ENCODE measurements at places on chromosomes 11 and 22.
A peak's percentile ranks its signal among the peaks of the same experiment; 100 is the strongest.

GRCh38 chr22:27984723-27985122 is 65.7 kb upstream of the PITPNB start:
- no peak for DNase-seq

GRCh38 chr11:87252869-87253268 is 215.1 kb downstream of the TMEM135 start:
- DNase-seq: no peak

GRCh38 chr11:43930868-43931716 is 11.3 kb upstream of the C11orf96 start:
- no peak for DNase-seq

- DNase-seq: peak; percentile 63
Measured at GRCh38 chr22:39349506-39349966, 255 bp upstream of the SYNGR1 start.

- no peak for DNase-seq
Measured at GRCh38 chr11:94558468-94558867, 8.7 kb upstream of the PIWIL4 start.

DNA sequence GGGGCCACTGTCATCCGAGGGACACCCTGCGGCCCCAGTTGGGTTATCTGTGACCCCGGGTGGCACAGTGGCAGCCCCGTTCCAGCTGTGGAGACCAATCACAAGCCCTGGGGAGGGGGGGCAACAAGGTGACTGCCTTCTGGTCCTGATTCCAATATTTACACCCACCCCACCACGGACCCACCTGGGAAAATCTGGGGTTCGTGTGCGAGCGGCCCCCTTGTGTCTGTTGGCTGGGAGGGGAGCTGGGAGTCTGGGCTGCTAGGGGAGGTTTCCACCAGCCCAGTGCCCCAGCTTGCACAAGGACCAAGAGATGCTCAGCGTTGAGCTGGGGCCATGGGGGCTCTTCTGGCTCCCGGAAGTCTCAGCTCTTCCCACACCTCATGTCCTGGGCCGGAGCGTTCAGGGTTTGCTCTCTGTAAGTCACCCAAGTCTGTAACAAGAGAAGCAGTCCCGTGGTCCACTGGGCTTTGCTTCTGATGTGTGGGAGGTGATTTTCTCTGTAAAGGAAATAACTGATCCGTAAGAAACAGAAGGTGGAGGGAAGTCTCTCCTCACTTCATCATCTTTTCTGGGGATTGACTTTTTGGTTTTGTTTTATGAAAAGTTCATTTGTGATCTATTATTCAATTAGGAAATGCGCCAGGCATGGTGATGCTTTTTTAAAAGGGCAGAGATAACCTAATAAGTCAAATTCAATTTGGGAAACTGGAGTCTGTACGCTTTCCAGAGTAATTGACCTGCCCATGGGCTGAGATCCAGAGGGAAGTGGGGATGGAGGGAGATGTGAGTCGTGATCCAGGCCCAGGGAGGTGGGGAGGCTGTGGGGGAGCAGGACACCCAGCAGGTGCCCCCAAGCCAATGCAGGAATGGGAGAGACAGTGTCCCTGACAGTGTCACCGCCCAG is 22.4 kb upstream of the GAL start:
- DNase-seq: no peak

- no peak for DNase-seq
Measured at GRCh38 chr11:7165911-7166310, 77.1 kb downstream of the RBMXL2 start.

DNA sequence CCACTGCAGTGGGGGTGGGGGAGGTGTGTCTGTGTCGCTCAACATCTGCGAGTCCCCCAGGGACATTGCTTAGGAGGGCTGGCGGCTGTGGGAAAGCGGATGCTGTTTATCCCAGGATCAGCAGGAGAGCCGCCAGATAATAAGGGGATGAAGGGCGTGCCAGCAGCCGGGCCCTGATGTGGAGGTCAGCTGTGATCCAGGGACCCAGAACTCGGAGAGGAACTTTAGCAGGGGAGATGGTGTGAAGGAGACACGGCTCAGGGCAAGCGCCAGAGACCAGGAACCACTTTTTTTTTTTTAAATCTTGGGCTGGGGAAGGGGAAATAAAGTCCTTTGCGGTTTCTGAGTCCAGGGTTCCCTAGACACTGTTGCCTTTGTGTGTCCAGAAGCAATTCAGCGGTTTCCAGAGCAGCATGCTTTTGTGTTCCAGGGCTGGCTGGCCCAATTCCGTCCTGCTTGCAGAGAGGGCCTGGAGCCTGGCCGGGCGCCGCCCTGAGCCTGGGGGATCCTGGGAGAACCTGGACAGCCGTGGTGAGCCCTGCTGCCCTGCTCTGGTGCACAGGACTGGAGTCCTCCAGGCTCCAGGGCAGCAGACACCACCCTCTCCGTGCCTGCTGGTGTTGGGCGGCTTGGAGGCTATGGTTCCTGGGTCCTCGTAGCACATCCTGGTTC is at the start of gene GRAMD4:
GRAMD4 (plus strand) TSS at position 557 of the 672 bp plus-strand sequence. CDS start 6,414 bp downstream, outside the sequence.
- no peak for DNase-seq

DNA sequence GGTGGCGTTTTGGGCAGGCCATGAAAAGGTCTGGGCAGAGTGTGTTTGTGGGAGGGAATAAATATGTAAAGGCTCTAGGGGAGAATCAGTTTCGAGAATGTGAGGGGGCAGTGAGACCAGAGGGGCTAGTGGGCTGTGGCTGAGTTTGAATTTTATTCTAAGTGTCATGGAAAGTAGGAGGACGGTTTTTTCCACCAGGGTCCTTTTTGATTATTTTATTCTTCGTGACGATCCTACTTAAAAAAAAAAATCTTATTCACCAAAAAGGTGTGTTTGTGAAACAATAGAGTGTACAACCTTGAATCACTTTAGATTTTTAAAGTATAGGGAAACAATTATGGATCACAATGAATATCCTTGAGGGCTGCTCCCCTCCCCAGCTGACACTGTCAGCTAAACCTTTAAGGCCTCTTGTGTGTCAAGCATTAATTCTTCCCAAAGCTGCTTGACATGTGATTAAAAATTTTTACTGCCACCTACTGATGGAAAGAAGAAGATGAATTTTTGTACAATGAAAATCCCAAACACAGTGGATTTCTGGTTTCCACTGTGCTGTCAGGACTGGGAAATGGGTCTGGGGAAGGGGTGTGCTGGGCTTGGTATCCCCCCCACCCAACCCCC is 107.5 kb upstream of the OR4B1 start:
- no peak for DNase-seq

DNA sequence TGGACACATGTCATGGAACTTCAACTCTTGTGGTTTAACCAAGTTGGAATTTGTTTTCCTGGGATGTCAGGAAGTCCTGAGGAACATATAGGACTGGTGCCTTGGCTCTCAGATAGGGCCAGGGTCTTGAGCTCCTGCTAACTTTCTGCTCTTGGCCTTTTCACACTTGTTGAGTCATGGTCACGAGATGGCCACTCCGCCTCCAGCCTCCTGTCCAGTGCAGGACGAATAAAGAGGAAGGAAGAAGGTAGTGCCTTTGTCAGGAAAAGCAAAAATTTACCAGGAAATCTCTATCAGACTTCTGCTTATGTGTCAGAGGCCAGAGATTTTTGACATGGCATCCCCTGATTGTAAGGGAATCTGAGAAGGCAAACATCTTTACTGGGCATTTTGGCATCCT is 89.1 kb upstream of the ARHGAP20 start:
- no peak for DNase-seq

- peak; percentile 69 for DNase-seq
Measured at GRCh38 chr11:83194281-83195142, 1.0 kb downstream of the ANKRD42 start.

- DNase-seq: no peak
Measured at GRCh38 chr22:29621761-29622526, 18.5 kb downstream of the NF2 start.

DNA sequence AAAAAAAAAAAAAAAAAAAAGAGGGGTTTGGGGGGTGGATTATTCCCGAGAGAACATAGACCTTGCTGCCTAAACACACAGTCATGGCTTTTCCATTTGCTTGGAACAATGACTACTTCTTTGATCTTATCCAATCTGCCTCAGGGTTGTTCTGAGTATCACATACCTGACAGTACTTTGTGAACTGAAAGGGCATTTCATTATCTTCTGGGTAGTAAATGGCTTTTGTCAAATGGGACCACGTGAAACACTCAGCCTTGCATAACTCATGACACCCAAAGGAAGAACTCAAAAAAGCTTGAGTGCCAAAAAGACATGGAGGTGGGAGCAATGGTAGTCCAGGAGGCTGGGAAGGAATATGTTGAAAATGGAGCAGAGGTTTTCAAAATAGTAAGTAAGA is 123.2 kb upstream of the BID start:
- no peak for DNase-seq

GRCh38 chr11:60194511-60194910 is 11.6 kb upstream of the MS4A6A start:
- DNase-seq: no peak

DNA sequence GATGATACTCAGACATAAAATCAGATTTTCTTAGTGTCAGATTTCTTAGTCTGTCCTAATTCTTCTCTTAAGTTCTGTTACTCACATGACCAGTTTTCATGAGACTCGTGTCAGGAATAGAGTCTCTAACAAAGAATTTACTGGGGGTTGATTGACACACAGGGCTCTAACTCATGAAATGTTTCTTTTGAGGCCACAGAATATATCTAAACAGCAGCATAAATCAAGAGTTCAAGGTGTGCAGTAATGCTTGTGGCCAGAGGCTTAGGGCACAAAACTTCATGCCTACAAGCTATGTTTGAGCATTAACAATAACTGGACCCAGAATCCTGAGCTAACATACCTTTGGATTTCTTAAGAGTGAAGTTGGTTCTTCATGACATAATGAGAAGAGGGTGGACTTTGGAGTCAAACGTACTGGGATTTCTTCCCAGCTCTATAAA is 237.2 kb downstream of the DDX10 start:
- no peak for DNase-seq

DNA sequence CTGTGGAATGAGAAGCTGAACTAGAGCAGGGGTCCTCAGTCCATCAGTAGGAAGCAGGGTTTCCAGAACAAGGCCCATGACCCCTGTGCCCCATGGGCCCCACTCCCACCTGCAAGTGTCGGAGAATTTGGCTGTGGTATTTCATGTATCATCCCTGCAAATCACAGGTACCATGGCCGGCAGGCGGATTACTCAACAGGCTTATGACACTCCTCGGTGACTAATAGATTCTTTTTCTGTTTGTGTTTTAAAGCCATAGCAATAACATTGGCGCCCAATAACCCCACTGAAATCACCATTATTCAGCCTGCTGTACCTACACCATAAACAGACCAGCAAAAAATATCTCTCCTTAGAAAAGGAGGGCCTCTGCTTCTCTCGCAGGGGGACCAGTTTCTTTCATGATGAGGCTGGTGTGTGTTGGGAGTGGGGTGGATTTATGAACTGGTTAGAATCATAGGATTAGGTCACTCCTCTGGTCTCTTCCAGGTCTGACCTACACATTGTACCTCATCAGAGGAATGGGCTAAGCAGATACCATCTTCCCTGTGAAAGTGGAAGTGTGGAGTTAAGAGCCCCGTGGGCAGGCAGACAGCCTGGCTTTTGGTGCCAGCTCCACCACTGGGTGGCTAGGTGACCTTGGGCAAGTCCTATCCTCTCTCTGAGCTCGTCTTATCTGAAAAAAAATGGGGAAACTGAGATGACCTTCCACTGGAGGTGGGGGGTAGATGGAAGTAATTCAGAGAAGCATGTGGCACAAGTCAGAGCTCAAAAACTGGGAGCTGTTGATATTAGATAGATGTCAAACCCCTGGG is 60.2 kb upstream of the WNT11 start:
- DNase-seq: no peak

DNA sequence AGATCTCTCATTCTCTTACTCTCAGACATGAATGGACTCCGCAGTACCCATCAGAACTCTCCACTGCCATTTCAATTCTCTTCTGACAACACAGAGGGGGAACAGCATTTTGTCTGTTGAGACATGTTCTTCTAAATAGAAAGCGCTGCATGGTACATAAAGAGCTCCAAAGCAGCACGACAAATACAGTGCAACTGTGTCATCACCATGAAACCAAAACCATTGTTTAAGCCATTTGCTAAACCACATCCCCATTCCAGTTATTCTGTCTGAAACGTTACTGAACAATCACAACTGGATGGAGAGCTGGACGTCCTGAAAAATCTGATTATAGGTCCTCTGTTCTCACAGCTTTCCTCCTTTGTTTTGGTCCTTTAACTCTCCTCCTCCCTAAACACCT is 17.9 kb upstream of the TENM4 start:
- no peak for DNase-seq

GRCh38 chr11:80109031-80109430 is 668.2 kb upstream of the TENM4 start:
- no peak for DNase-seq

DNA sequence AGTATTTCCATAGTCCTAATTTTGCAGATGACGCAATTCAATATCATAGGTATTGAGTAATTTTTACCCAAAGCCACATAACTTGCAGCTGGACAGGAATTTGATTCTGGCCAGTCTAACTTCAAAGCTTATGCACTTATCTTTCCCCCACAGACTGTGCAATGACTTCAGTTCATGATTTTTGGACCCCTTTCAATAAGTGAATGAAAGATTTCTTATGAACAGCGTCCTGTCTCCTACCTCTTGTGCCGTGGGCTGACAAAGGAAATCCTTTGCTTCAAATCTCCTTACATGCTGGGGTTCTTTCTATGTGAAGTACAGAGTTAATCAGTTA is 217.7 kb upstream of the KIRREL3 start:
- DNase-seq: no peak

DNA sequence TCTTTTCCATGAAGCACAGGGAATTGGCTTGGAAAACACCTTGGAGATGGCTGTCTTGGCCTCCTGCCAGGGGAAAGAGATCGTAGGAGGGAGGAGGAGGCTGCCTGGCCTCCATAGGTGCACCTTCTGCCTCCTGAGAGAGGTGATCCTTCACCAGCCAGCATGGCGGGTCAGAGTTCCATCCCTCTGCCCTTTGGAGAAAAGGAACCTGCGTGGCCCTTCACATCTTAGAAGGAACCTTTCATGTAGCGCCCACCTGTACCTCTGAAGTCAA is 58.2 kb upstream of the DRD2 start:
- DNase-seq: no peak

DNA sequence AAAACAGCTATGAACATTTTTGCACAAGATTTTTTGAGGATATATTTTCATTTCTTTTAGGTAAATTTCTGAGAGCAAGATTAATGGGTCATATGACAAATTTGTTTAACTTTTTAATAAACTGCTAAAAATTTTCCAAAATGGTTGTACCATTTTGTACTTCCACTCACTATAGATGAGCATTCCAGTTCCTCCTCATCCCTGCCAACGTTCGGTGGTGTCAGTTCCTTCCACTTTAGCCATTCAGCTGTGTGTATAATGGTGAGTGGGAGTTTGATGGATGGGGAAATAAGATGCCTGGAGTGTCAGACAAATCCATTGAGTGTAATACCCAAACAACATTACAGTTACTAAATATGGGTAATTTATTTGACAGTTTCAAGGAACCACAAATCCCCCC is 49.7 kb downstream of the MIAT start:
- DNase-seq: no peak

DNA sequence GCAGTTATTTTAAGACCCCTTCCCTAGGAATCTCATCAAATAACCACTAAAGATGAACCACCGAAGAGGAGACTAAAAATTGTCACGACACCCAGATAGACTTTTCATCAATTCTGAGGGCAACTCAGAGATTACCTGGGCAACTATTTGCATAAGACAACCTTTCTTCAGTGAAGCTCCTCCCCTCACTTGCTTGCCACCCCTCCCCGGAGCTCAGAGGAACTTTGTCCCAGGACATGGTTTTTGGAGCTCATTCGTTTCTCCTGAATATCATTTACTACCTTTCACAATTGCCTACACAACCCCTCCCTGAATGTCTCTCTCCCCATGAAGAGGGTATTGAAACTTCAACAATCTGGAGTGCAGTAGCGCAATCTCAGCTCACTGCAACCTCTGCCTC is 3.9 kb downstream of the AGBL2 start:
- DNase-seq: no peak
